Suppressor macrophage (primary cell): ENCODE measurements at places on chromosomes 1 and 21.
A peak's percentile ranks its signal among the peaks of the same experiment; 100 is the strongest.

- DNase-seq: no peak
These were observed 113.0 kb upstream of the VAV3 start for GRCh38 chr1:108077991-108078390.

GRCh38 chr1:243343970-243344937 lies 88.4 kb downstream of the SDCCAG8 start:
- peak; percentile 67 for DNase-seq

- no peak for DNase-seq
These were observed 164.1 kb downstream of the GALNT2 start for GRCh38 chr1:230230948-230231773.

DNA sequence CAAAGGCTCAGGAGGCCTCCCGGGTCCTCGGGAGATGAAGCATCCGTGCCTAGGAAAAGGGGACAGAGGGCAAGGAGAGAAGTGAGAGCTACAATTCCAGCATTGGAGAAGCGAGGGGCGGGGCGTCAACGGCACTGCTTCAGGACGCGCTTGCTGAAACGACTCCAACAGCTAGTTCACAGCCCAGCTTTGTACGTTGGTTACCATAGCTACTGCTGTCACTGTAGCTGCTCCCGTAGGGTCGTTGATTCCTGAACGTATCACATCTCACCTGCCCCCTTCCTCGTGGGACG lies 63.1 kb downstream of the TOR1AIP2 start:
- no peak for DNase-seq

DNA sequence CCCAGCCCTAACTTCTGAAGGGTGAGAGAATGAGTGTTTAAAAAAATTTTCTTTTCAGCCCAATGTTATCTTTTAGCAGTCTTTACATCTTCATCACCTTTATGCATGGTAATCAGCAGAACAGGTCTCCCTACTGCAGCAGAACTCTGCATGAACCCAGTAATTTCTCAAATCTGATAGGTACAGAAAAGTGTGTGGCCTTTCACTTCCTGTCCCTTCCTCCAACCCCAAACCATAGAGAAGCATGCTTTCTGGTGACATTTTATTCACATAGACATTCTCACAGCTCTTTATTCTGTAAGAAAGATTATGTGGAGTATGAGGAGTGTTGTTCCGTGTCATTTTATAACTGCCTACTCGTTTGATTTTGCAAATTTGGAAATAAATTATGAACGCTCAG lies 68.6 kb downstream of the RPAP2 start:
- DNase-seq: no peak

- DNase-seq: no peak
These were observed 300.3 kb downstream of the ZP4 start for GRCh38 chr1:237590386-237590785.

DNA sequence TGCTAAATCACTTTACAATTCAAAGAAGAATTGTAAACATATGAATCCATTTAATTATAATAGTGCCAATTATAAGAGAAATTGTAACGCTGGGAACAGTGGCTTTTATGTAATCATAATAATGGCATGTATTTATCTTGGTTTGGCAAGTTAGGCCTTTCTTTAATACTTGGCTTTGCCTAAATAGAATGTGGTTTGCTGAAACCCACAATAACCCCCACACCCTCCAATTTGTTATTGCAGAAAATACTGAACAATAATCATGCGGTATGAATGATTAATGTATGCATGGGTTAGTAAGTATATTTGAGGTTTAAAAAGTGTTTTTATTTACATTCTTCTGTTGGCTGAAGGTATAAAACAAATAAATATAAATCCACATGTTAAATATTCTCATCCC lies 138.2 kb downstream of the NFIA start:
- DNase-seq: no peak

DNA sequence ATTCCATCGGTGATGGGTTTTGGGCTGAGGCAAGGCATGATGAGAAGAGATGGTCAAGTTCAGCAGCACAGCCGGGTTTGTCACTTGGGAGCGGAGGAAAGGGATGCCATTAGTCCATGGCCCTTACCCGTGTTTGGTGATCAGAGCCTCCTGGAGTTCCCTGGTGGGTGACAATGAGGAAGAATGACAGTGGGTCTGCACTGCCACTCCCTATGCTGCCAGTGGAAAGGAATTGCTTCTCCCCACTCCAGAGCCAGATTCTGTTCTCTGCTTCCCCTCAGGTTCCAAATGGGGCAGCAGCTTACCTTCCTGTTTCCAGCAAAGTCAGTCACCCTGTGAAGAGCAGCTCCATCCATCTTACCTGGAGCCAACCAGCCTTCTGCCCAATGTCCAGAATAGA lies 393.1 kb downstream of the PTPRU start:
- no peak for DNase-seq

DNA sequence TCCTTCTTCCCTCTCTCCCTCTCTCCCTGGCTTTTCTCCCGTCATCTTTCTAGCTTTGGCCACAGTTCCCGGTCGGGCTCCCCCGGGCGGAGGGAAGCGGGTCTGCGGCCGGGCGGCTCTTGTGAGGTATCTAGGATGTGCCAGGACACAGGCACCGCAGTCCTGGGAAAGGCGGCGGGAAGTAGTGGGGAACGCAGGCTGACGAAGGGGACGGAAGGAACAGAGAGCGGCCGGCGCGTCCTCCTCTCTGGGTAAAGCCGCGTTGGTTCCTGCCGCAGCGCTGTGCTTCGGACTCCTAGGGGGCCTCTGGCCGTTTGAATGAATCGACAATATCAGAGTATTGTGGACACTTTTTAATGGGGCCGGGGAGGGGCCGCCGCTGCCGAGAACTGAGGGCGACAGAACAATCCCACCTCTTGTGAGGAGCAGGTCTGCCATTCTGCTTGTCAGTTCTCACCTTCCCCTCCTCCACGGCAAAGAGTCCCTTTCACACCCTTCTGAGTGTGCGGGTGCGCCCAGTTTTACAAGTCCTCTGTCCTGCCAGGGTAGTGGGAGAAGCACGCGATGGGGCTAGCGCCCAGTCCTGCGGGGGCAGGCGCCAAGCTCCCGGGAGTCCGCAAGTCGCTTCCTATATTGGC lies 1.2 kb upstream of the LHX9 start:
- peak; percentile 44 for DNase-seq

GRCh38 chr1:225848030-225848955 lies 33.9 kb downstream of the TMEM63A start:
- peak; percentile 62 for DNase-seq

GRCh38 chr1:7476861-7477547 lies 294.1 kb upstream of the VAMP3 start:
- no peak for DNase-seq
